DMS79 (cell line): ENCODE measurements at places on chromosomes 1 and 21.
A peak's percentile ranks its signal among the peaks of the same experiment; 100 is the strongest.

GRCh38 chr21:35102488-35103371 is 53.6 kb upstream of the RUNX1 start:
- no peak for DNase-seq

- DNase-seq: no peak
Observed at GRCh38 chr1:169595764-169596711, 9.8 kb upstream of the F5 start.

DNA sequence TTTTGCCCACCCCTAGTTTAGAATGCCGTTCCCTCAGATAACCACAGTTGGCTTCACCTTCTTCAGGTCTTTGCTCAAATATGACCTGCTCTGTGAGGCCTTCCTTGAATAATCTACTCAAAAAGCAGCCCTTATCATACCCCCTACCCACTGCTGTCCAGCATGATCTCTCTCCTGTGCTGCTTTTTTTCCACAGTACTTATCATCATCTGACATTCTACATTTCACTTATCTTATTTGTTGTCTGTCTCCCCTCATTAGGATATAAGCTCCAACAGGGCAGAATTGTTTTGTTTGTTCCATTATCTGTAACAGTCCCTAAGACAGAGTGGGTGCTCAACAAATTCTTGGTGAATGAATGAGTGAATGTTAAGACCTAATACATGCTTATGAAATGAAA is 18.1 kb downstream of the USP24 start:
- no peak for DNase-seq

- DNase-seq: peak; percentile 99
Observed at GRCh38 chr1:108610073-108610472, 50.2 kb downstream of the EEIG2 start.

DNA sequence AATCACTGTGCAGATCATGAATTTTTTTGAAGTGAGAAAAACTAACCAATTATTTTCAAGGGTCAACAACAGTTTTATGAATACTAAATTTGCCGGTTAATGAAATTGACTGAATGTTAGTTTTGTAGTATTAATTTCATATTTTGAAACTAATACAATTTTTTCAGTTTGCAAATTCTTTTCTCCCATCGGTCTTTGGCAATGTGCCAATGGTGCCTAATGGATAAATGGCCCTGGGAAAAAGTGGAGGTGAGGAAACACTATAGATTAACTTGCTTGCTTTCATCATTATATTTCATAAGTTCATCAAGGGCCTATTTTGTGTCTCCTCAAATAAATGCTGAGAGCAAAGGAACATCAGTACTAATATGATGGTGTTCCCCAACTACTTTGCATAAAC is 4.1 kb downstream of the C1orf141 start:
- DNase-seq: no peak

- no peak for DNase-seq
Observed at GRCh38 chr1:233885196-233885920, 19.1 kb upstream of the SLC35F3 start.

DNA sequence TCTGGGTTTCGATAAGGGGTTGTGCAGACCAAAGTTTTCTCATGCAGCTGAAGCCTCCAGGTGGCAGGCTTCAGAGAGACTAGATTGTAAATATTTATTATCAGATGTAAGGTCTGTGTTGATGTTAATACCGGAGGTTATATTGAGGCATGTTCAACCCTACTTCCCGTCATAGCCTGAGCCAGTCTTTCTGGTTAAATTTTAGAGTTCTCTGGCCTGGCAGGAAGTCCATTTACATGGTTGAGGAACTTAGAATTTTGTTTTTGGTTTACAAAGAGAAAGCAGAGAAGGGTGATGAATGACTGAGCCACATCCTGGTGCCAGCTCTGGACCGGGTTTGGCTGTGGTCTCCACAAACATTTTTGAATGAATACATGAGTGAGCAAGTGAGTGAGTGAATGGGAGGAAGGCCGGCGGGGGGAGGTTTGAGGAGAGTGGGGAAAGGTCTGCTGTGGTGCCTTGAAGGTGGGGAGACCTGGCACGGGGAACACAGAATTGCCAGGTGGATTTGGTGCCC is 218.5 kb downstream of the DISC1 start:
- DNase-seq: no peak

DNA sequence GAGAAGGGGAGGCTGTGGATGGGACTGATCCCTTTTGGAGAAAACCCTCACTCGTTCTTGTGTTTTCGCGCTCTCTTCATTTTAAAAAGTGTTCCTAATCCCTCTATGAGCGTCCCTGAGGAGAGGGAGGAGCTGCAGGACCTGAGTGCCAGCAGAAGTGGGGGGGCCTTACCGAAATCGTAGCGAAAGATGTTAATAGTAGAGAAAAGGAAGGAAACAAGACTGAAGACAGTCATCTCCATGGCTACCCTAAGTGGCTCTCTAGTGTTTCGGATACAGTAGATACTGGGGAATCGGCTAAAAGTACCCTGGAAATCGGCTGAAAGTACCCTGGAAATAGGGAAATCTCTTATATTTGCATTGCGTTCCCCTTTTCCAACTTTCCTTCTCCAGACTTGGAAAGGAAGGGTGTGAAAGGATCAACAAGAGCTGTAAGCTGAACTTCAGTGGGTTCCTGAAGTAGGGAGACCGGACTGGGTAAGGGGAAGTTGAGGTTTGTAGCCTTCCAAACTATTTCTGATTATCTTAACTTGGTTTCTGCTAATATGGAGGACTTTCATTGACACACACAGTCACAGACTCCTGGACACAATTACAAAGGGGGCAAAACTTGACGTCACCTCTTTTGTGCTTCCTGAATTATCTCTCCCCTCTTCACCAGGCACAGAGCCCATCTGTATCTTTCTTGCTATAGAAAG is 486 bp upstream of the DSTYK start:
- no peak for DNase-seq

- no peak for DNase-seq
Observed at GRCh38 chr1:112395256-112395820, 676 bp upstream of the CTTNBP2NL start.

GRCh38 chr1:14372526-14372925 is 226.0 kb upstream of the KAZN start:
- no peak for DNase-seq

GRCh38 chr1:79040424-79041082 is 34.0 kb upstream of the ADGRL4 start:
- DNase-seq: no peak

GRCh38 chr1:3012456-3013291 is 8.6 kb upstream of the ACTRT2 start:
- no peak for DNase-seq

GRCh38 chr1:20233394-20233793 is 47.1 kb upstream of the PLA2G2C start:
- no peak for DNase-seq

DNA sequence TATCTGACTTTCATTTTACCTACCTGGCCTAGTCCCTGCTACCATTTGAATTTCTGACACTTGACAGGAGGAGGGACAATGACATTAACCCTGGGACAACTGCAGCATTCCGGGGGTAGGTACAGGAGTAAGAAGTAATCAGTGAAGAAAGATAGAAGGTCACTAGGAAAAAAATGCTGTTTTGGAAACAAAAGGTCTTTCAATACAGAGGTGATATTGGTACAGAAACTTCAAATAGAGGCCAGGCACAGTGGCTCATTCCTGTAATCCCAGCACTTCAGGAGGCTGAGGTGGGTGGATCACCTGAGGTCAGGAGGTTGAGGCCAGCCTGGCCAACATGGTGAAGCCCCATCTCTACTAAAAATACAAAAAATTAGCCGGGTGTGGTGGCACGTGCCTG is 68.4 kb downstream of the SELENOF start:
- no peak for DNase-seq

DNA sequence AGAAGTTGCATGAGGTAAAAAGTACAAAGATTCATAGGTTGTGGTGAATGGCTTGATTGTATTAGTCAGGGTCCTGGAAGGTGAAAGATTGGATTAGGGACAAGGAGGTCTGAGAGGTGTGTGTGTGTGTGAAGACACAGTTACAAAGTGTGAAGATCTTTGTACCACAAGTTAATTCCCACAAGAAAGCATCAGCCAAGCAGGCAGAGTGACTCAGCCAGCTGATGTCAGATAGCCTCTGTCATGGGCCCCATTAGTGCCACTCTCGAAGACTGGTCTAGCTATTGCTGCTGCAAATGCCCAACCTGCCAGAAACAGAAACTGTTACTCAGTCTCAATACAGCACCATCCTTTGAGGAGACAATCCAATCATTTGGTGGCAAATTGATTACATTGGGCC is 96.5 kb downstream of the DTL start:
- DNase-seq: no peak

DNA sequence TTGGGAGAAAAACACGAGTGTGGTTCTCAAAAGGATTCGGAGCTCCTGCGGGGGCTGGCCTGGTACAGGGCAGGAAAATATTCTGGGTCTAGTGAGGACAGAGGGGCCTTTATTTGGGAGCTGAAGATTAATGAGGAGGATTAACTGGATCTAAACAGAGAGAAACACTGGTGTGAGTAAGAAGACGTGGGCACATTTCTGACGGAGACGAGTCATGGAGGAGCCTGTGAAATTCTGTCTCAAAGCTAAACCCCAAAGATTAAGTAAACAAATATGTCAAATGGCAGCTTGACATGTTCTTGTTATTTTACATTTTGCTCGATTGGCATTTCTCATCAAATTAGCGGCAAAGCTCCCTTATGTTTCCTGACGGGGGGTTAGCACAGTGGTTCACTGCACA is 12.8 kb downstream of the PROK1 start:
- no peak for DNase-seq

DNA sequence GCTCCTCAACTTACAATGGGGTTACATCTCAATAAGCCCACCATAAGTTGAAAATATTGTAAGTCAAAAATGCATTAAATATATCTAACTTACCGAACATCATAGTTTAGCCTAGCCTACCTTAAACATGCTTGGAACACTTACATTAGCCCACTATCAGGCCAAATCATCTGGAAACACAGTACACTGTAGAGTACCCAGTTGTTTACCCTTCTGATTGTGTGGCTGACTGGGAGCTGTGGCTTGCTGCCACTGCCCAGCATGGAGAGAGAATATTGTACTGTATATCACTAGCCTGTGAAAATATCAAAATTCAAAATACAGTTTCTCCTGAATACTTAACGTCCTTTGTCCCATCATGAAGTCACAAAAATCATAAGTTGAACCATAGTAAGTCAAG is 40.4 kb upstream of the FRRS1 start:
- DNase-seq: no peak

GRCh38 chr1:39980555-39981313 is 25.8 kb downstream of the MFSD2A start:
- DNase-seq: no peak
